ENCODE measurements at places on chromosomes 2 and 18. TPM values are rescaled to one million over a fixed set of nuclear protein-coding genes. Genes with fewer than 3 reads are reported as not detected.

Gene SAG
- not detected for total RNA-seq

Gene CENPA
- total RNA-seq: 5.2 TPM

Gene FZD7
- total RNA-seq: 0.85 TPM

Gene GAL3ST2
- not detected for total RNA-seq

Gene MOGAT1
- total RNA-seq: not detected

Gene GCKR
- total RNA-seq: 6.7 TPM

Gene SERPINB5
- not detected for total RNA-seq

Gene TCF23
- not detected for total RNA-seq

Gene IER3IP1
- 53.6 TPM for total RNA-seq

Gene FBXO41
- total RNA-seq: 0.56 TPM

Gene SIX3
- not detected for total RNA-seq

Gene SP9
- total RNA-seq: not detected
